H9 (cell line): ENCODE measurements at places on chromosomes 11 and 22. TPM values are rescaled to one million over a fixed set of nuclear protein-coding genes. Genes with fewer than 3 reads are reported as not detected.

Gene AP1B1
- 64.0 and 67.4 TPM in 2 replicates for total RNA-seq

Gene CLP1
- 35.5 and 37.4 TPM in 2 replicates for total RNA-seq

Gene ELMOD1
- total RNA-seq = 0.61 and 0.81 TPM in 2 replicates

Gene RASSF7
- total RNA-seq = 26.3 and 30.0 TPM in 2 replicates

Gene RBMXL2
- not detected in 2 replicates for total RNA-seq

Gene MS4A6E
- total RNA-seq = not detected in 2 replicates

Gene DTX4
- total RNA-seq = 13.0 and 13.9 TPM in 2 replicates

Gene ZC3H12C
- 4.4 and 4.8 TPM in 2 replicates for total RNA-seq

Gene C11orf91
- not detected in 2 replicates for total RNA-seq

Gene SLC22A25
- not detected in 2 replicates for total RNA-seq

Gene SLC1A2
- total RNA-seq = 0.09 and 0.50 TPM in 2 replicates

Gene IL18BP
- total RNA-seq = 10.2 and 10.6 TPM in 2 replicates

Gene MUC6
- not detected in 2 replicates for total RNA-seq
